Vagina (tissue), 2 donors: ENCODE measurements at places on chromosomes 4 and X.

DNA sequence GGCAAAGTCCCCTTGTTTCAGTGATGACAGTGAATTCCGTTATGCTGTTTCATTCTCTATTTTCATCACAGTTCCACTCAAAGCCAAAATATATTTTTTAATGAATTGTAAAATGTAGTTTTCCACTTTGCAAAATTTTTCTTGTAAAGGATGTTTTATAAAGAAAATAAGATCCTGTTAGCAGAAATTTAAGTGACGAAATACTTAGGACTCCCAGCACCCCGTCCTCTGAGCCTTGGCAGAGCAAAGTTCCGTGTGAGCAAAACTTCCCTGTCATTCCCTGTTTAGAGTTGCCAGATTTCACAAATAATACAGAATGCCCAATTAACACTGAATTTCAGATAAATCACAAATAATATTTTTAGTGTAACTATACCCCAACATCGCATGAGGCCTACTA lies 81.0 kb upstream of the RBPJ start:
- DNase-seq = no peak

GRCh38 chrX:31374786-31375185 lies 302.9 kb upstream of the FTHL17 start:
- no peak for DNase-seq

DNA sequence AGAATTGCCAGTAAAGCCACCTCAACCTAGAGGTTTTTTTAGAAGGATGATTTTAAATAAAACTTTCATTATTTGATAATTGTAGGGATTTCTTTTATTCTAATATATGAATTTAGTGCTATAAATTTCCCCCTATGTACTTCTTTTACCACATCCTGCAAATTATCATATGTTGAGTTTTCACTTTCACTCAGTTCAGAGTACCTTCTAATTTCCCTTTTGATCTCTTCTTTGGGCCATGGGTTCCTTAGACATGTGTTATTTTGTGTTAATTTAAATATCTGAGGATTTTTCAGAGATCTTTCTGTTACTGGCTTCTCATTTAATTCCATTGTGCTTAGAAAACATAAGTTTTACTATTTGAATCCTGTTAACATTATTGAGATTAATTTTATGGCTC lies 6.1 kb downstream of the BEX2 start:
- DNase-seq = no peak

DNA sequence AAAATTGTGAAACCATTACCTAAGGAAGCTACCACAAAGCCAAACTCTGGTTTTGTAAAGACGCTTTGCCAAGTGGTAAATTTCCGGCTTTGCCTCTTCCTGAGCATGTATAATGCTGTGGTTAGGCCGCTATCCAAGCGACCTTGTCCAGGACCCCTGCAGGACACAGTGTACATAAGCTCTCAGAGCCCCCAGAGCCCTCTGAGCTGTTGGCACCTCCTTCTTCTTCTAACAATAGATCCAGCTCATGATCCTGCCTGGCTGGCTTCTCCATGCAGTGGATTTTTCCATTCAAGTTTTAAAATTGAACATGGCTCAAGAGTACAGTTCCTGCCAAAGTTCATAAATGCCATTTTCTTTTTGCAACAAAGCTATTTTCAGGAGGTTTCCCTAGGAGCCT lies 326.7 kb downstream of the MAPK10 start:
- no peak for DNase-seq
